Activated CD4-positive, alpha-beta memory T cell treated with anti-CD3 and anti-CD28 coated beads, Interleukin-2, amount 10 ng/mL, durations not matched to agents 7 days and 5 days (primary cell): ENCODE measurements at places on chromosomes 1 and 21. TPM values are rescaled to one million over a fixed set of nuclear protein-coding genes. Genes with fewer than 3 reads are reported as not detected.

The CYP4X1 gene
- total RNA-seq: not detected

The CCDC17 gene
- 2.6 TPM for total RNA-seq

DNA sequence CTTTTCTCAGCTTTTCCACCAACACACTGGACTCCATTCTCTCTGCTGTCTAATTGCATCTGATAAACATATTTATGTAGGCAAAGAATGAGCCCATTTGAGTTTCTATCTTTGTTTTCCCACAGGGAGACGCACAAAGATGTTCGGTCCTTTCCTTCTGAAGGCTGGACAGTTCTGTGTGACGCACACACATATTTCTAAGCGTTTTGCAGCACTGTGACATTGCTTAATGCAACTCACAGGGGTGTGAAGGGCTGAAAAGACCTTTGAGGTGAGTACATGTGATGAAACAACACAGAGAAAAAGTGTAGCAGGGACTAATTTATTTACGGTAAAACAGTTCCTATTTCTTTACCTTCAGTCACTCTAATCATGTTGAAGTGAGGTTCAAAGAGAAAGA is 323.1 kb upstream of the RUNX1 start:
- H3K27ac ChIP-seq: no peak overlapping the region
- no peaks in the 10 kb centered on the region for H3K36me3 ChIP-seq
- H3K4me1 ChIP-seq: no peaks in the 10 kb centered on the region
- no peaks in the 10 kb centered on the region for H3K27me3 ChIP-seq
- no peak for DNase-seq

DNA sequence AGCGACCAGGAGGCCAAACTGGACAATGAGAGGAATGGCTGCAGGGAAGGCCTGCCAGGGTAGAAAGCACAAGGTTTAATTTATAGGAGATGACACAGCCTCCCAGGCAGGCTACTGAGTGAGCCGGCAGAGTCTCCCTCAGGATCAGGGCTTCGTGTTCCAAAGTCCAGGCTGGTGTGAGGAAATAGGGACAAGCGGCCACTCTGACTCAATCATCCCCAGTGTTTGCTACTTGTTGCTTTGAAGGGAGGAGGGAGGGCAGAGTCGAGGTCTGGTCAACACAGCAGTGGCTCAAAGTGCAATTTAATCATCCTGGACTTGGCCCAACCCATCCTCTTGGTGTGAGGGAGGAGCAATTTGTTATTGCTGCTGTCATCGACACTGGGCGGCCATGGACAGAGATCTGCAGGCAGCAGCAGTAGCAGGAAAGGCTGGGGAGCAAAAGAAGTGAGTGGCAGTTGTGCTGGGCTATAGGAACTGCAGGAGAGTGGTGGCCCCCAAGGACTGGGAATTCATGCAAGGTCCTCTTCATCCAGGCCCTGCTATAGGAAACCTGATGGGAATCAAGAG is 27.5 kb downstream of the TBX15 start:
- no peak overlapping the region for H3K27ac ChIP-seq
- H3K4me1 ChIP-seq: no peaks in the 10 kb centered on the region
- no peaks in the 10 kb centered on the region for H3K36me3 ChIP-seq
- no peak for DNase-seq
- no peaks in the 10 kb centered on the region for H3K27me3 ChIP-seq
- H3K4me3 ChIP-seq: no peak overlapping the region

DNA sequence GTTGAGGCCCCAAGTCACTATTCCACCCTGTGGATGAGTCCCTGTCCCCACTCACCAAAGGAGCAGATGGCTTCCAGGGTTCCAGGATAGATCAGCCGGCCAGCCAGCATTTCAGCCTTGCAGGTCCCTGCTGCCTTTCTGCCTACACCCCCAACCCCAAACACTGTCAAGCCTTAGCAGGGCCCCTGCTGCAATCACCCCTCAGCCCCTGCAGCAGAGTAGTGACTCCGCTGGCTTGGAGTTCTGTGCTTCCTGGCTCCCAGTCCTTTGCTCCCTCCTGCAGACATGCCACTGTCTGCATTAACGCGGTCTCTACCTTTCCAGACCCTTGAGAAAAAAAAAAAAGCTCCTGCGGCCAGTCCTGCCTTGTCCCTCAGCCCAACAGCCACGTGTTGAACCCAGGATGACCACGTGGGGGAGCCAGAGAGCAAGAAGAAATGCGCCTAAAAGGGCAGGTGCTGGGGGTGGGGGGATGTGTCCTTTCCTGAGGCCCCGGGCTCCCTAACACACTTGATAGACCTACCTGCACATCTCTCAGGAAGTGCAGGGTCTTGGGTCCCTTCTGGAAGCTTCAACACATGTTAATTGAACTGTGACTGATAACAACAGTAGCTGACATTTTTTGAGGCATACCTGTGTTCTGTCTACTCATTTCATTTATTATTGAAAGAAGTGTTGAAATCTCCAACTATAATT is 37.4 kb downstream of the RASSF5 start:
- no peak overlapping the region for H3K27ac ChIP-seq
- DNase-seq: peak; percentile 83
- no peaks in the 10 kb centered on the region for H3K36me3 ChIP-seq
- H3K27me3 ChIP-seq: no peaks in the 10 kb centered on the region
- peaks cover 17% of the 10 kb centered on the region for H3K4me1 ChIP-seq

- DNase-seq: no peak
- H3K27ac ChIP-seq: no peak overlapping the region
- H3K4me1 ChIP-seq: no peaks in the 10 kb centered on the region
Measured at GRCh38 chr1:178004926-178005391, 35.1 kb upstream of the SEC16B start.

GRCh38 chr1:65059930-65060538 is 88.0 kb upstream of the AK4 start:
- H3K27ac ChIP-seq: no peak overlapping the region
- H3K27me3 ChIP-seq: no peaks in the 10 kb centered on the region
- H3K36me3 ChIP-seq: no peaks in the 10 kb centered on the region
- no peak overlapping the region for H3K4me3 ChIP-seq
- H3K4me1 ChIP-seq: peaks cover 16% of the 10 kb centered on the region
